Naive thymus-derived CD8-positive, alpha-beta T cell (primary cell): ENCODE measurements at places on chromosomes 11 and 22. TPM values are rescaled to one million over a fixed set of nuclear protein-coding genes. Genes with fewer than 3 reads are reported as not detected.

DNA sequence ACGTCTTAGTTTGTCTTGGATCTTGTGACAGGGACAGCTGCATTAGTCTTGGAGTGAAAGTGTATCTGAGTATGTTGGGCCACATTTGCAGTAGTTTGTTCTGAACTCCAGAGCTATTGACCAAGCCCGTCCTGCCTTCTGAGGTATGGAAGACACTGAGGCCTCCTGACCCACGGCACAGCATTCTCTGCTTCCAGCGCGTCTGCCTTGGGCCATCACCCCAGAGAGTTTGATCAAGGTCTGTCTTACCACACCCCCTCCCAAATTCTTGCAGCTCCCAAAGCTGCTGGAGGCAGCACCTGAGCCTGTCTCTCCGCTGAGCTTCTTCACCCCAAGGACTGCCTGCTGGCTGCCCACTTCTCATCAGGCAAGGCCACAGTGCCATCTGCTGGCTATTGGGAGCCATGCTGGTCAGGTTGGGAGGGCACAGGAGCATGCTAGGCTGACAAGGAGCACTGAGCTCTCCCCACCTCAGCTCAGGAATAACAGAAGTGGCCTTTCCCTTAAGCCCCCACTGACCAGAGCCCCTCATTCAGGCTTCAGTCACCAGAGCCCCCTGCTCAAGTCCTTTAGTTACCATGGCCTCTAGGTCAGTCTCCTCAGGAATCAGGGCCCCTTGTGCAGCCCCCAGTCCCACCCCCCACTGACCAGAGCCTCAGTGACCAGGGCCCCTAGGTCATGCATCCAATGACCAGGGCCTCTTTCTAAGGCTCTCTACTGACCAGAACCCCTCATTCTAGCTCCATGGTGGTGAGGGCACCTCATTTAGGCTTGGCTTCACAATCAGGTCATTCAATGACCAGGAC lies 27.2 kb upstream of the SMPD1 start:
- peak; percentile 64 for DNase-seq
- no peaks in the 10 kb centered on the region for H3K4me1 ChIP-seq
- H3K27ac ChIP-seq = no peak overlapping the region
- H3K27me3 ChIP-seq = no peaks in the 10 kb centered on the region
- H3K4me3 ChIP-seq = no peak overlapping the region

- H3K27ac ChIP-seq = peak overlapping the region; percentile 96
- H3K36me3 ChIP-seq = no peaks in the 10 kb centered on the region
- H3K4me1 ChIP-seq = peaks cover 52% of the 10 kb centered on the region
These were observed 426 bp downstream of the LZTR1 start for GRCh38 chr22:20982563-20982882.

DNA sequence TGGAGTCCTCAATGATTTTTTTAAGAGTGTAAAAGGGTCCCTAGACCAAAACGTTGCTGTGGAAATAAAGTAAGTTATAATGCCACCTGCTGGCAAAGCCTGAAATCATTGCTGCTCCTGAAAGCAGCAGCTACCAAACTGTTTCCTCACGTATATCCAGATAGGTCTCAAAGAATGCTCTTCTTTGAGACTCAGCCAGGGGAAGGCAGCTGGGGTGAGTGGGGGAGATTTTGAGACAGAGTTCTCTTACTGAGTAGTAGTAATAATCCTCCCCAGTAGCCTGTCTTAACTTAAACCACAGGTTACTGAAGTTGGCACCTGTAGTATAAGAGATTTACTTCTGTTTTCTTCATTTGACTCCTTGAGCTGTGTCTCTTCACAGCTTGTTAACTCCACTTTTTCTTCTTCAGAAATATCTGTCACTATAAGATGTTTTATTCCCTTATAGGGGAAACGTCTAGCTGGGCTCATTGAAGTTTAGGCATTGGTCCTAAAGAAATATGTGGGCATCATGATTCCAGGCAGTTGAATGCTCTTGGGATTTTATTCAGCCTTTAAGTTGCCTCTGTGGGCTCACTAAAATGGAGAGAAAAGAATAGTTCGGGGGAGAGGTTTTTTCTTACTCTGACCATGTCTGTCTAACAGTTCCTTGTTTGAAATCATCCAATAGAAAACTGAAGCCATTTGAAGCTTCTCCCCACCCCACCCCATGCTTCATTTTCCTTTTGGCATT lies 77.9 kb downstream of the BTBD10 start:
- DNase-seq = peak; percentile 8
- H3K27ac ChIP-seq = peak overlapping the region; percentile 58
- H3K4me1 ChIP-seq = no peaks in the 10 kb centered on the region
- no peak overlapping the region for H3K4me3 ChIP-seq

DNA sequence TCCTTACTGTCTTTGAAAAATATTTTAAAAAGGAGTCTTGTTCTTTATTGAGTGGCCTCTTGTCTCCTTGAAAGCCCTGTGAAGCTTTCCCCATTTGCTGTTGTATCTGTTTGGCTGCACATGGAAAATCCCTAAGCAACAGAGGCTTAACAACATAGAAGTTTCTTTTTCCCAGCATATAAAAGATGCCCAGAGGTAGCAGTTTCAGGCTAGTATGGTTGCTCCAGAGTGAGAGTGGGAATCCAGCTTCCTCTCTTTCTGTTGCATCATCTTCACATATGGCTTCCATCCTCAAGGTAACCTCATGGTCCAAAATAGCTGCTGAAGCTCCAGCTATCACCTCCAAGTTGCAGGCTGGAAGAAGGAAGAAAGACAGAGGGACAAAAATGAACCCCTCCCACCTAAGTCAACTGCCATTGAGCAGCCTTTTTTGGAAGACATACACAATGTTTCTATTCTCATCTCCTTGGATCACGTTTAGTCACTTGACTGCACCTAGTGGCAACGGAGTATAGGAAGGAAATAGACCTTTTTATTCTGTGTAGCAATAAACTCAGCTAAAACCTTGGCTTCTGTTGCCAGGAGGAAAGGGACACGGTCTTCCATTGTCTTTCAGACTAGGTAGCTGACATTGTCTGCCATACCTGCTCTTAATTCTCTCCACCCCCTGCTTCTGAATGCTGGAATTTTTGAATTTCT lies 5.3 kb downstream of the CSF2RB start:
- H3K36me3 ChIP-seq = no peaks in the 10 kb centered on the region
- H3K4me3 ChIP-seq = no peak overlapping the region
- H3K4me1 ChIP-seq = peaks cover 14% of the 10 kb centered on the region
- DNase-seq = no peak
- peaks cover 4% of the 10 kb centered on the region for H3K27me3 ChIP-seq

DNA sequence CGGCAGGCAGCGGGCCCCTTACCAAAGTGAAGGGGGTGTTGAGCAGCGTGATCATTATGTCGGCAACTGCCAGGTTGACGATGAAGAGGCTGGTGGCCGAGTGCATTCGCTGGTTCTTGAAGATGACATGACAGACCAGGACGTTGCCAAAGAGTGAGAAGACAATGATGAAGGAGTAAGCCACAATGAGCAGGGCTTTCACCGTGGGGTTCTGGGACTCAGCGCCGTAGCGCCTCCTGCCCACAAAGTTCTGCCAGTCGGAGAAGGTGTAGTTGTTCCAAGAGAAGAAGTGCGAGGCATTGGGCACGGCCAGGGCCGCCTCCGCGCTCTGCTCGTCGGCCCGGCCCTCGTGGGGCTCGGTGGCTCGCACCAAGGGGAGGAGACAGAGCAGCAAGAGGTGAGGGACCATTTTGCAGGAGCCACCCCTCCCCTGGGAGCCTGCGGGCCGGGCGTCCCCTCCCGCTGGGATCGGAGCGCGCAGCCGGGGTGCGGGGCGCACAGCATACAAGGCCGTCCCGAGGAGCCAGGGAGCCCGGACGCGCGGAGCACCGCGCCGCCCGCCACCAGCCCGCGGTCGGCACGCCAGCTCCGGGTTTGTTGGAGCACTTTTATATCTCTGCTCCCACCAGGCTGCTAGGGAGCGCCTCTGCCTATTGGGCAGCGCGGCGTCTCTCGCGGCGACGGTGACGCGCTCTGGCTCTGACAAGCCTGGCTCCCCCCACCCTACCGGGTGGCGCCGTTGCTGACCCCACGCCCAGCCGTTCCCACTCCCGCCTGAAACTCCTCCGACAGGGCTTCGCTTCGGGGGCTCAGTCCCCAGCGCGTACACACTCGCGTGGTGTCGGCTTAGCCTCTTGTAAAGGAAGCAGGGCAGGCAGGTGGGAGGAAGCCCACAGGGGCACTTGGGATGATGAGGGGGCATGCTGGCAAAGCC lies at the start of gene GPR83:
Gene GPR83 (minus strand): TSS at position 581 of the 934 bp plus-strand sequence. CDS start 172 bp downstream, at position 409.
- H3K36me3 ChIP-seq = peaks cover 22% of the 10 kb centered on the region
- peak within 1 kb of the TSS; percentile 38 for H3K4me3 ChIP-seq
- peaks cover 10% of the 10 kb centered on the region for H3K4me1 ChIP-seq
- no peak for DNase-seq
- H3K27me3 ChIP-seq = peaks cover 42% of the 10 kb centered on the region

DNA sequence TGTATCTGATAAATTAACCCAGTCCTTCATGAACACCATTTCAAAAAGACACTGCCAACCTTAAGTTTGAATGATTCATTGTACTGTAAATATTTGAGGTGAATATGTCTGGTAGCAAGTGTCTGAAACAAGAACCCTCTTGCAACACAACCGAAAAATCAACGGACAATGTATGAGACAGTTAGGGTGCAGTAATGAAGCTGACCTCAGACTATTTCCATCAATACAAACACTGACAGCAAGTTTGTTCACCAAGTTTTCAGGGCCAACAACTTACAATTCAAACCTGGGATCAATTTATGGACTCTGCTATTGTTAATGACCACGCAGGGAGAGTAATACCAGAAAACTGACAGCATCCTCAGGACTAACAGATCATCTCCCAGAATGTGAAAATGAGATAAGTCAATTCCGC lies 126.3 kb downstream of the CADM1 start:
- H3K27me3 ChIP-seq = no peaks in the 10 kb centered on the region
- no peaks in the 10 kb centered on the region for H3K36me3 ChIP-seq
- no peaks in the 10 kb centered on the region for H3K4me1 ChIP-seq

DNA sequence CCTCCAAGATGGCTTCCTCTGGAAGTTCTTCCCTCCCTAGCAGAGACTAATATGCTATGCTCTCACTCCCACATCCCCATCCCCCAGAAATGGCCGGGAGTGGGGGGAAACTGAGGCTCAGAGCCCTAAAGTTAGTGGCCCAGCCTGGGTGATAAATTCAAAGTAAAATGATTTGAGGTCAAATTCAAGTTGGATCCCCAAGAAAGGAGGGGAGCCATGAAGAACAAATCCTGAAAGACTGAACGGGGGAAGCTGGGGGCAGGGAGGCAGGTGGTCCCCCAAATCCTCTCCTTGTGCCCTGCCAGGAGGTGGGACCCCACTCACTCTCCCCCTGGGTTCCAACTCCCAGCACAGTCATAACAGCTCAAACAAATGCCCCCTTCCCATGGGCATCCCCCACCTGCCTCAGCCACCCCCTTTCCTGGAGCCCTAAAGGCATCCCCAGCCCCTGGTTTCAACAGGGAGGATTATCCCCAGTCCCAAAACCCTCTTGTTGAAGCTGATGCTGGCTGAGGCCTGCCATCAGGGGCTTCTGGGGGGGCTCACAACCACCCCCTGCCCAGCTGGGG lies 1.1 kb downstream of the CBX6 start:
- no peaks in the 10 kb centered on the region for H3K36me3 ChIP-seq
- H3K4me1 ChIP-seq = peaks cover 52% of the 10 kb centered on the region
- H3K4me3 ChIP-seq = peak overlapping the region; percentile 97
- H3K27me3 ChIP-seq = no peaks in the 10 kb centered on the region
- H3K27ac ChIP-seq = peak overlapping the region; percentile 61

- H3K27me3 ChIP-seq = peaks cover 9% of the 10 kb centered on the region
- no peaks in the 10 kb centered on the region for H3K4me1 ChIP-seq
- H3K36me3 ChIP-seq = no peaks in the 10 kb centered on the region
- DNase-seq = no peak
These were observed 72.9 kb downstream of the GAB2 start for GRCh38 chr11:78344676-78345075.

- DNase-seq = no peak
- no peak overlapping the region for H3K27ac ChIP-seq
- H3K4me3 ChIP-seq = no peak overlapping the region
- H3K4me1 ChIP-seq = no peaks in the 10 kb centered on the region
These were observed 106.8 kb downstream of the GRAMD1B start for GRCh38 chr11:123536690-123537437.

GRCh38 chr22:22930571-22931556 lies 43.2 kb downstream of the IGLL5 start:
- H3K4me3 ChIP-seq = no peak overlapping the region
- peaks cover 14% of the 10 kb centered on the region for H3K4me1 ChIP-seq
- H3K27ac ChIP-seq = peak overlapping the region; percentile 73
- no peak for DNase-seq

DNA sequence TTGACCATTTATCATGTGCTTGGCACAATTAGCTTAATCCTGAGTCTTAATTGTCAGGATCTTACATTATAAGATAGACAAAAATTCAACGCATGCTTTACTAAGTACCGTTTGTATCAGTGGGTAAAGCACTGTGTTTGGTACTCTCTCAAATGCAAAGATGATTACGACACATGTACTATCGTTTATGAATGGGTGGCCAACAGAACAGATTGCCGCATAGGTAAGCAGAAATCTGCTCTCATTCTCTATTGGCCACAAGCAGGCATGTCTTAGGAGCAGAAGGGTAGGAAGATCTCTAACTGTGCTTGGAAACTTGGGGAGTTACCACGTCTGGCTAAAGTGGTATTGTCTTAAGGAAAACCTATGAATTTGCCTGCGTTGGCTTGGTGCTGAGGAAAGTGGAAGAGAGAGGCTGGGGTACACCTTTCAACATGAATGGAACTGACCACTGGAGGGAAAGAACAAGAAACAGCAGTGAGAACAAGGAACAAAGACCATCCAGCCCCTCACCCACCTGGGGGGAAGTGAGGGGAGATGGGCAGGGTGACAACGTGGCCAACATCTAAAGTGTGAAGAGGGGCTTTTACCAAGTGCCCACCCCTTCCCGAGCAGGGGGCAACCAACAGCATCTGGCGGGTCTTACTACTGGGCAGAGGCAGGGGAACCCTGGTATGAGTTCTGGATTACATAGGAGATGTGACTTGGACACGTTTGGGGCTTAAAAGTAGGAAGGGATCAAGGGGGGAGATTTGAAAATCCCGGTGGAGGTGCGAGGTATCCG lies 1.0 kb upstream of the TUBA8 start:
- peak overlapping the region; percentile 70 for H3K4me3 ChIP-seq
- no peak for DNase-seq
- no peak overlapping the region for H3K27ac ChIP-seq
- H3K4me1 ChIP-seq = peaks cover 36% of the 10 kb centered on the region

- peaks cover 55% of the 10 kb centered on the region for H3K36me3 ChIP-seq
- peaks cover 33% of the 10 kb centered on the region for H3K4me1 ChIP-seq
- H3K27ac ChIP-seq = no peak overlapping the region
- no peak overlapping the region for H3K4me3 ChIP-seq
- DNase-seq = no peak
These were observed 23.6 kb downstream of the DCPS start for GRCh38 chr11:126327281-126328000.

- H3K27ac ChIP-seq = peak overlapping the region; percentile 18
- H3K4me3 ChIP-seq = no peak overlapping the region
- DNase-seq = no peak
- peaks cover 31% of the 10 kb centered on the region for H3K4me1 ChIP-seq
These were observed 186.8 kb downstream of the ETS1 start for GRCh38 chr11:128400382-128401203.

Gene CARNS1
- 21.2 TPM for total RNA-seq

Gene HEPN1
- total RNA-seq = not detected

Gene ZP1
- not detected for total RNA-seq

Gene AIFM3
- total RNA-seq = 0.47 TPM

Gene OR5M8
- total RNA-seq = not detected

Gene CFAP300
- not detected for total RNA-seq

Gene HTR3A
- not detected for total RNA-seq
